ENCODE measurements at places on chromosomes 5 and 9.

GRCh38 chr9:91857291-91858212, 92.5 kb downstream of the ROR2 start:
- no peaks in the 10 kb centered on the region for H3K4me1 ChIP-seq
- H3K27ac ChIP-seq = no peak overlapping the region
- H3K4me3 ChIP-seq = no peak overlapping the region
- no peaks in the 10 kb centered on the region for H3K27me3 ChIP-seq
- no peaks in the 10 kb centered on the region for H3K36me3 ChIP-seq

- H3K27me3 ChIP-seq = no peaks in the 10 kb centered on the region
These were observed 12.4 kb downstream of the DOCK2 start for GRCh38 chr5:169649486-169649885.

DNA sequence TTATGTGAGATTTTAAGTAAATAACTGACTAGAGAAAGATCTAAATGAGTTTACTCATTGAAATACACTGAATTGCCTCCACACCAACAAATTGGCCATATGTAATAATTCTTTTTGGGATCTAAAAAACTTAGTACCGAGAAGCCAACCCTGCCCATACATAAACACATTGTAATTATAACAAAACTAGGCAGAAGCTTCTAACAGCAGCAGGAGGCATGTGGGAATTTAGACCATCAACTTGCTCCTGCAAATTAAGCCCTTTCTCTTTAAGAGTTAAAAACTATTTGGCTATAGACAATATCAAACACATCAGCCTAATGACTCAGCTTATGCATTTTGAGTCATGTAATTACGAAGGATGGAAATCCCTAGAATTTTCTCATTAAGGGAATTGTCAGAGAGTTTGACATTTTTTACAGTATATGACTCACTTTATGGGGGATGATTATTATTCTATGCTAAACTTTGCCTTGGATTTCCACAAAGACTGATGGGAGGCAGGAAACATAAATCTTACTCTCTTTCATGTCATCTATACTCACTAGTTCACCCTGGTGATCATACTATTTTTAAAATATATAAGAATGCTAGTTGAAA, 1.0 kb downstream of the IL7R start:
- H3K27ac ChIP-seq = no peak overlapping the region
- no peak overlapping the region for H3K4me3 ChIP-seq
- no peaks in the 10 kb centered on the region for H3K36me3 ChIP-seq
- H3K27me3 ChIP-seq = no peaks in the 10 kb centered on the region
- H3K4me1 ChIP-seq = no peaks in the 10 kb centered on the region
- no peak for DNase-seq

DNA sequence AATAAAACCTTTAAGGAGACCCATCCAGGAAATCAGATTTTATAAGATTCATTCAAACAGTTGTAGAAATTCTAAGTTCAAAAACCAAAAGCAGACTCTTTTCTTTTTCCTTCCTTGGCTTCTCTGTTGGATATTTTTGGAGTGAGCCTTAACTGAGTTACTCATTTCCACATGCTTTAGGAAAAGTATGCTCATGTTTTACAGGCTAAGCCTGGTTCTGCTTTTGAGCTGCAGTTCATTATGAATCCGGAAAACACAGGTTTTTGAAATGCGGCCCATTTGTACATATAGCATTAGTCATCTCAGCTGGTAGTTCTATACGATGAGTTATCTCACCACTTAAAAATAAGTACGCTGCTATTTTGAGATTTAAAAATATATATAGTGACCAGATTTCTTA, 156.6 kb upstream of the DMRT1 start:
- H3K27me3 ChIP-seq = no peaks in the 10 kb centered on the region
- no peak overlapping the region for H3K27ac ChIP-seq
- DNase-seq = no peak
- peaks cover 51% of the 10 kb centered on the region for H3K4me1 ChIP-seq
- H3K4me3 ChIP-seq = no peak overlapping the region

Data from thyroid gland (tissue), 4 donors.